CD4-positive, alpha-beta T cell treated with Interleukin-12 subunit alpha and Interleukin-12 subunit beta, for 1 hour (primary cell): ENCODE measurements at places on chromosomes 6 and 20.

GRCh38 chr20:41342474-41343464, 2.1 kb downstream of the LPIN3 start:
- DNase-seq: no peak

DNA sequence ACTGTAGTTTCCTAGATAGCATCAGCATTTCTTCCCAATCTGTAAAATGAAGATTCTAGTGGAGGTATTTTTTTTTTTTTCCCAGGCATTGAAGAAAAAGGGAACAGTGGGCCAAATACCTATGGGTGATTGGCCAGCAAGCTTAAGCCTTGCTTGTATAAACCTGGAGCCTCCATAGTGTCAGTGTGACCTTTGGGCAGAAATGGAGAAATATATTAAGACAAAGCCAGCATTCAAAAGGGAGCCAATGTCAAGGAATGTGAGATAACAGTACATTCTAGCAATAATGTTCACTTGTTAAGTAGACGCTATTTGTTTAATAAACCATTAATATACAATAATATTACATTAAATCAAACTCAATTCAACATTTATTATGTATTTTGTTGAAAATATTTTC, 275.4 kb downstream of the FOXA2 start:
- no peak for DNase-seq

DNA sequence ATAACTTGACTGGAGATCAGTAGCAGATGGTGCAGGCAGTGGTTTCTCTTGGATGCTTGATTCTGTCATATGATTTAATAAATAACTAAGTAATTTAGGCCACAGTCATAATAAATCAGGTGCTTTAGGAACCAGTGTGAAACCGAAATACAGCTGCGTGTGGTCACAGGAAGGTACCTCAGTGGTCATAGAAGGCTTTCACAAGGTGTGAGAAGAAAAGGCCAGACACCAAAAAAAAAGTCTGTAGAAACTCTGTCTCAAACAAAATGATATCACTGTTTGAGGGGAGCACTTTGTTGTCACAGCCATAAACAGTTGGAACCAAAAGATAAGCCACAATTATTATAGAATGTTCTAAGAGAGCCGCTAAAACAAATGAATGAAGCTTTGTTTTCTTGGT, 56.5 kb downstream of the ARMC2 start:
- no peak for DNase-seq

DNA sequence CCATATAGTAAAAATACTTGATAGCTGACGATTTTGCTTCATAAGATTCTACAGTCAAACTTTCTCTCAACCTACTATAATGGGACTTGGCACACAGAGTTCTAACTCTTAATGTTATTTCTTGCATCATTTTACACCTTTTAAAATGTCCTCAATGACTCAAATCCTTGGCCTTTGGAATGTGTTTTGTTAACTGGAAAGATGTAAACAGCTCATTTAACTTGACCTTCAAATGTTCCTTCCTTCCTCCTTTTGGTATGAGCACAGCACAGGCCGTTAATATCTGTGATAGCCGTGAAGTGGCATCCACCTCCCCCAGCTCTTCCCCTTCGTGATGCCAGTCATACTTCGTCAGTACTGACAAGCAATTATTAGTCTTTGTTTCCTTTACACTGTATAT, 972.0 kb upstream of the CITED2 start:
- no peak for DNase-seq

- no peak for DNase-seq
Measured at GRCh38 chr20:50690650-50691572, at the start of gene RIPOR3. Gene RIPOR3 (minus strand): TSS chr20:50691542. CDS start chr20:50691128, 414 bp downstream.

DNA sequence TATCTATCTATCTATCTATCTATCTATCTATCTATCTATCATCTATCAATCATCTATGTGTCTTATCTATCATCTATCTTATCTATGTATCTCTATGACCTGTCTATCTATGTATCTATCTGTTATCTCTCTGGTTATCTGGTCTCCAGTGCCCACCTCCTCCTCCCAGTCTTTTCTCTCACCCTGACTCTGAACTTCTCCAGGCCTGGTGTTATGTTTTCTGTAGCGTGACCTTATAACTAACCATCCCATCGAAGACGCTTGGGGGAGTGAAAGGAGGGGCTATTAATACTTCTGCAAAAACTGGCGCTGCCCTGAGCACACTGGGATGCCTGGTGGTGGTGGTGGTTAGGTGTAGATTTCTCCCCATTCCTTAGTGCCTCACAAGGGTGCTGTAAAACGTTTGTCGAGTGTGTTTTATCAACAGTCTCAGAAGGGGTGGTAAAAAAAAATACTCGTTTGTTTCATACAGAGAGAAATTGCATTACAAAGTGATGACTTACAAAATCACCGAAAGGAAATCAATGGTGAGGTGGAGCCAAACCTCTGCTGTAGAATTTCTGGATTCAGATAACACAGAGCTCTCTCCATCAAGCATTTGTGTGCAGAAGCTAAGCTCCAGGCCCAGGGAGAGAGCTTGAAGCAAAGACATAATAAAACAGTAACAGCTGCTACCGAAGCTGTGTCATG, 156.2 kb downstream of the BCAS1 start:
- DNase-seq: no peak

GRCh38 chr6:95690328-95690727, 113.0 kb downstream of the MANEA start:
- DNase-seq: no peak

- DNase-seq: peak; percentile 65
Measured at GRCh38 chr20:17938871-17939619, 29.5 kb downstream of the SNX5 start.

DNA sequence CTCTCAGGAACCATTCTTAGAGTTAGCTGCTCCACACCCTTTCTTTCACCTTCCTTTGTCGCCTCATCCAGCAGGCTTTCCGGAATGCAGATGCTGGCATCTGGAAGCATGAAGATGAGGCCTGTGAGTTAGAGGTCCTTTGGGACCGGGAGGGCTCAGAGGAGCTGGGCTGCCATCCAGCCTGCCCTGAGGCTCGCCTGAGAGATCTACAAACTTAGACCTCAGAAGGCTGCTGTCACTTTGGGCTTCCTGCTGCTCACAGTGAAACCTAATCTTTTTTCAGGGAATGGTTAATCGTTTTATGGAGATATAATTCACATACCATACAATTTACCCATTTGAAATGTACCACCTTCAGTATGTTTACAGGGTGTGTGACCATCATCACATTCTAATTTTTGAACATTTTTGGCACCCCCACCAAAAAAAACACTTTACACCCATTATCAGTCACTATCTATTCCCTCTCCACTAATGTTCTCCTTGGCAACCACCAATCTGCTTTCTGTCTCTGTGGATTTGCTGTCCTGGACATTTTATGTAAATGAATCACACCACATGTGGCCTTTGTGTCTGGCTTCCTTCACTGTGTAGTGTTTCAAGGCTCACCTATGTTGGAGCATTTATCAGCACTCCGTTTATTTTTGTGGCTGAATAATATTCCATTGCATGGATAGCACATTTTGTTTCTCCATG, 20.0 kb upstream of the MPC1 start:
- DNase-seq: no peak

DNA sequence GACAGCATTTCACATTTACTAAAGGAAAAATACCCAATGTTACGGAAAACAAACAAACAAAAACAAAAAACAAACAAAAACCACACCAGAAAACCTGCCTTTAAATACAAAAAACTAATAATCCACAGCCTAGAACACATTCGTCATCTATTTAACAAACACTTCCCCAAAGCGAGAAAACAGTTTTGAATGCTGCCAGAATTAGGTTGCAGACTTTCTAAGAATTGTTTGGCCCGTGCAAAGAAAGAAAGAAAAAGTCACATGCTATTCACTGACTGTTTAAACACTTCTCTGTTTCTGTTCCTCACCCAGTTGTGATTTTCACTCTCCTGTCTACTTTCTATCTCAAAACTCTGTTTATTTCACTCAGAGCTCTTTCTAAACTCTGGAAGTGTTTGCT, 52.5 kb downstream of the BCAS1 start:
- DNase-seq: no peak

- DNase-seq: no peak
Measured at GRCh38 chr6:22605736-22606135, 36.4 kb downstream of the HDGFL1 start.

DNA sequence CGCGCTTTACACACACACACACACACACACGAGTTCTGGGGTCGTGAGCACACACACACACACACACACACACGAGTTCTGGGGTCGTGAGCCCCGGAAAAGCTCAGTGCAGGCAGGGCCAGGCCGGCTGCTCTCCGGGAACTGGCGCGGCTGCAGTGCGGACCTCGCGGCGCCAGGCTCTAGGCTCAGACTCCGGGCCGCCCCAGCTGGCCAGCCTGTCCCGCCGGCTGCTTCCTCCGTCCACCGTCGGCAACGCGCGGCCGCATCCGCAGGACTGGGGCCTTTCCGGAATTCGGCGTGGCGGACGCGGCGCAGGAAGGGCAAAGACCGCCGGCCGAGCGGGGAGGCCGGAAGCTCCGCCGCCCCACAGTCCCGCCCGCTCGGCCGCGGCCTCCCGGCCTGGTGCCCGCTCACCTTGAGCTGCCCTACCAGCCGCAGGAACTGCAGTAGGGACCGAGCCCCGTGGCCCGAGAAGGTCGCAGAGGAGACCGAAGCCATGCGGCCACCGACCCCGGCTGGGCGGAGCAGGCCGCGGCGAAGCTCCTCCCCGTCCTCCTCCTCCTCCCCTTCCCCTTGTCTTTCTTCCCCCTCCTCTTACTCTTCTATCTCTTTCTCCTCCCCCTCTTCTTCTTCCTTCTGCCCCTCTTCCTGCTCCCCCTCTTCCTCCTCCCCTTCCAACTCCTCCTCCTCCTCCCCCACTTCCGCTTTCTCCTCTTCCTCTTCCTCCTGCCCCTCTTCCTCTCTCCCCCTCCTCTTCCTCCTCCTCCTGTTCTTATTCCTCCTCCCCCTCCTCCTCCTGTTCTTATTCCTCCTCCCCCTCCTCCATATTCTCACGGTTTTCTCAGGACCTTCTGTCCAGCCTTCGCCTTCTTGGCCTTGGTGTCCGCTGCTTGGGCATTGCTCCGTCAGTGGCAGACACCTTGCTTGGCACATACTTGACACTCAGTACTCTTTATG, at the start of gene HDDC2:
HDDC2 (minus strand) TSS at position 533 of the 957 bp plus-strand sequence; CDS start at position 498, 35 bp downstream.
- DNase-seq: peak; percentile 46

DNA sequence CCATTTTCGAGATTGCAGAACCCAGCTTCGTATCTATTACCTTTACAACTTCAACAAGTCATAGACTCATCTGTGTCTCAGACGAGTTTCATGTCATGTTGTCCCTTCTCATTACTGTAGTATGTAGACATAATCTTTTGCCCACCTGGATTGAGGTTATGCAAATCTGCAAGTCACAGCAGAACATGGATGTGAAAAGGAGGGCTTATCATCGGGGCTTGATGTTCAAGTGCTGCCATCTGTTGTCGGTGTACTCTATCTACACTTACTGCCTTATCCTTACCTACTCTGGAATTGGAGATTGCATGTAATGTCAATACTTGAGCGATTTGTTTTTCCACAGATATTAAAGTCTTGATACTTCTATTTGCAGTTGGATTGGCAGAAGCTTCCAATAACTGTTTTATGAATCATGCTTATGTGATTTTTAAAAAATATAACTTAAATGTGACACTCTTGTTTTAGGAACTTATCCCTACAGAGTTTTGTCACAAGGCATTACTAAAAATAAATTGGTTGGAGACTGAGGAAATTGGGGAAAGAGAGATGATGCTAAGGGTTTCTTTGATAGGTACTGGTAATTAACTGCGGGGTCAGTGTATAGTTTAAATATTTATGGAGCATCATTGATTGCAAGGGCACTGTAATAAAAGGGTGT, 3.0 kb upstream of the GOPC start:
- peak; percentile 70 for DNase-seq

DNA sequence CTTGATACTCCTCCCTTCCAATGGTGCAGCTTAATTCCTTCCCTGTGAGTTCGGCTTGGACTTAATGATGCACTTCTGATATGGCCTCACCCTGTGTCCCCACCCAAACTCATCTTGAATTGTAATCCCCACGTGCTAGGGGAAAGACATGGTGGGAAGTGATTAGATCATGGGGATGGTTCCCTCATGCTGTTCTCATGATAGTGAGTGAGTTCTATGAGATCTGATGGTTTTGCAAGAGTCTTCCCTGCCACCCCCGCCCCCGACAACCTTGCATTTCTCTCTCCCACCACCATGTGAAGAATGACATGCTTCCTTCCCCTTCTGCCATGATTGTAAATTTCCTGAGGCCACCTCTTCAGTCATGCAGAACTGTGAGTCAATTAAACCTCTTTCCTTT, 50.3 kb upstream of the HLA-G start:
- DNase-seq: no peak

DNA sequence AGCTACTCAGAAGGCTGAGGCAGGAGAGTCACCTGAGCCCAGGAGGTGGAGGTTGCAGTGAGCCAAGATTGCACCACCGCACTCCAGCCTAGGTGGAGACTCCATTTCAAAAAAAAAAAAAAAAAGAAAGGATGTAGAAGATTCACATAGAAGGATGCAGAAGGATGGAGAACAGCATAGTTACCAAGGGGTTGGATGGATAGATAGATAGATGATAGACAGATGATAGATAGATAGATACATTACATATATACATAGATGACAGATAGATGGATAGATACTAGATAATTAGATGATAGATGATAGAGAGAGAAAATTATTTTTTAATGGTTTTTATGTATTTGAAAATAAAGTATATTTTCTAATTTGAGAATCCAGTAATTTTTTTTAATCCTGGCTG, 160.7 kb upstream of the ARID1B start:
- DNase-seq: no peak

DNA sequence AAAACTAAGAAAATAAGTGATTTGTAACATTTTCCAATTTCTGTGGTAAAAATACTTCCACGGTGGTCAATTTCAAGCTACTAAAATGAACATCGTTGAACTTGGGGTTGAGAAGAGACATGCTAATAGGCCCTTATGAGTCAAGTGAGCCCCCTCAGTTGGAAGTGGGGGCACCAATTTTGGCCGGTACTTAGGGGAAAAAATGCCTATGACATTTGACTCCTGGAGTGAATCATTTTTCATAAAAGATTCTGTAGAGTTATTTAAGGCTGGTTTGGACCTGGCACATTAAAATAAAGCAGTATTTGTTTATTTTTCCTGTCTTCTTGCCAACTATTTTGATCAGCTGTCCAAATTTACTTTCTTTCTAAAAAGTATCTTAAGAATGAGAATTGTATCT, 32.4 kb upstream of the CAP2 start:
- DNase-seq: no peak

DNA sequence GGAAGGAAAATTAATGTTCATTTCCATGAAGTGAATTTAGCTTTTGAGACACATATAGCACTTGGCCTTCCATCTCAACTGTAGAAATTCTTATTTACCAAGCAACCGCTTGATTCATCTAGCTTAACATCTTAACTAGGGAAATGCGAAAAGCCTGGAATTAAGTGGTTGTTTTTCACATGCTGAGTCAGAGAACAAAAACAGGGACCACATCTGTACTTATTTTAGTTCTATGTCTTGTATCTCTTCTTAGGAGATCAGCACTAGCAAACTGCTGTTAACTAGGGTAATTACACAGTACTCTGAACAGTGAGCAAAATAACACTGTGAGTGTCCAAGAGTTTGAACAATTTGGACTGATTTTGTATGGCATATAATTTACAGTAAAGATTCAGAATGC, 590.9 kb upstream of the NRSN1 start:
- no peak for DNase-seq
